ENCODE measurements at places on chromosomes 6 and 20.

GRCh38 chr20:29298759-29299613, 1958.5 kb upstream of the DEFB115 start:
- DNase-seq = no peak

GRCh38 chr20:44050925-44051660, 135.9 kb downstream of the JPH2 start:
- no peak for DNase-seq

DNA sequence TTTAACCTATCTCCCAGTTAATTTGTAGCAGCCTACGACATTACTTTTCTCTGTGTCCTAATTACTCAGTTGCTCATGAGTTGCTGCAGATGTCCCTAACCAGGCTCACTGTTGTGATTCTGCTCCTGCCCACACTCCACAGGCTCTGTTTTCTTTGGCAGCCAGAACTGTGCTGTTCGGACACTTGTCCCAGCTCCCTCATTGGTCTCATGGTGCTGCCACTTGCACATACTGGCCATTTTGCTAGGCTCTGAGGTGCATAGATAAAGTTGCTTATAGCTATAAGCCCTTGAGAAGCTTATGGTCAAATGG, 55.0 kb downstream of the NOX3 start:
- DNase-seq = no peak

GRCh38 chr6:57183336-57183735, 11.2 kb downstream of the BAG2 start:
- no peak for DNase-seq

DNA sequence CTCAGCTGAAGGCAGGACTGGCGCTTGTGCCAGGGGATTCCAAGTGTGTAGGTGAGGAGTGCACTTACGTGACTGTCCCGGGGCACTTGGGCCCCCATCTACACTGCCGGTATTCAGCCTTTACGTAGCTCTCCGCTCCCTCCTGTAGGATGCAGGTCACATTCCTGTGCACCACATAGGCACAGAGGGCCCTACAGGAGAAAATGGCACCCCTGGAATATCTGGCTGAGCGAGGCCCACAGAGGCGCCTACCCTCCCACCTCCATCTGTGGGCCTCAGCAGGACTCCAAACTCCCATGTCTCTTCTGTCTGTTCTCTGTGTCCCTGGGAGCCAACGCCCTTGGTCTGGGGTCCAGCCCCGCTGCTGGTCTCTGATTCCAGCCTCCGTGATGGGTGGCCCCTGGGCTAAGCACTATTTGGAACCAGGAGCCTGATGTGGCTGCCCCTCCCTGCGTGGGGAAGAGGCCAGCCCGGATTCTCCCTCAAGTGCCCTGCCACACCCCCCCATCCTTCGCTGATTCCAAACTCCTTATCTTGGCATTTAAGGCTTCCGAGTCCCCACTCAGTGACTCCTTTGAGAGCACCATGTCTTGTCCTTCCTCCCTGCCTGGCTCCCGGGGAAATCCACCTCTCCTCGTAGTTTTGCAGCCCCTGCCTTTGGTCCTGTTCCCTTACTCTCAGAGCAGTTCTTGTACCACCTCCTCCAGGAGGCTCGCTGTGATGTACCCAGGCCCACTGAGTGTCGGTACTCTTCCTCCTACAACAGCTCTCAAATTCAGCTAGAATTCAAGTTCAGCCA, 1.5 kb downstream of the EMILIN3 start:
- DNase-seq = no peak

- DNase-seq = no peak
Measured at GRCh38 chr6:34867484-34867883, 20.4 kb downstream of the TAF11 start.

- DNase-seq = no peak
Measured at GRCh38 chr6:24825130-24825630, 26.5 kb upstream of the ARMH2 start.

GRCh38 chr6:26250698-26251044, 114.3 kb upstream of the BTN3A2 start:
- DNase-seq = no peak

DNA sequence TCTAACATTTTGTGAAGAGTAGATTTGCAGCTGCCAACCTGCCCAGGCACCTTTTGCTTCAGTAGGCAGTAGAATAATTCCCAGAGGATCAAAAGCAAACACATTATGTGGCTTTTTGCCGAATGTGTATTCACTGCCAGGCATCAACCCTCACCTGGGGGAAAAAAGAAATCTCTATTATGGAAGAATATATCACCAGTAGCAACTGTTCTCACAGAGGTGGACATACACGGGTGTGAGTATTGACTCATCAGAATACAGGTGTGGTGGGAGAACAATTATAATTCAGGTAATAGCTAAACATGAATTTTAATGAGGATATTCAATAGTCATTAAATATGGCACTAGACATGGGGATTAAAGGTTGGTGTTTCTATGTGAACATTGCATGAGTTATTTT, 910.7 kb downstream of the TFAP2A start:
- no peak for DNase-seq

GRCh38 chr6:82957171-82957867, 108.3 kb downstream of the UBE3D start:
- DNase-seq = no peak

GRCh38 chr6:27838945-27839625, 73.1 kb downstream of the OR2B2 start:
- DNase-seq = no peak

DNA sequence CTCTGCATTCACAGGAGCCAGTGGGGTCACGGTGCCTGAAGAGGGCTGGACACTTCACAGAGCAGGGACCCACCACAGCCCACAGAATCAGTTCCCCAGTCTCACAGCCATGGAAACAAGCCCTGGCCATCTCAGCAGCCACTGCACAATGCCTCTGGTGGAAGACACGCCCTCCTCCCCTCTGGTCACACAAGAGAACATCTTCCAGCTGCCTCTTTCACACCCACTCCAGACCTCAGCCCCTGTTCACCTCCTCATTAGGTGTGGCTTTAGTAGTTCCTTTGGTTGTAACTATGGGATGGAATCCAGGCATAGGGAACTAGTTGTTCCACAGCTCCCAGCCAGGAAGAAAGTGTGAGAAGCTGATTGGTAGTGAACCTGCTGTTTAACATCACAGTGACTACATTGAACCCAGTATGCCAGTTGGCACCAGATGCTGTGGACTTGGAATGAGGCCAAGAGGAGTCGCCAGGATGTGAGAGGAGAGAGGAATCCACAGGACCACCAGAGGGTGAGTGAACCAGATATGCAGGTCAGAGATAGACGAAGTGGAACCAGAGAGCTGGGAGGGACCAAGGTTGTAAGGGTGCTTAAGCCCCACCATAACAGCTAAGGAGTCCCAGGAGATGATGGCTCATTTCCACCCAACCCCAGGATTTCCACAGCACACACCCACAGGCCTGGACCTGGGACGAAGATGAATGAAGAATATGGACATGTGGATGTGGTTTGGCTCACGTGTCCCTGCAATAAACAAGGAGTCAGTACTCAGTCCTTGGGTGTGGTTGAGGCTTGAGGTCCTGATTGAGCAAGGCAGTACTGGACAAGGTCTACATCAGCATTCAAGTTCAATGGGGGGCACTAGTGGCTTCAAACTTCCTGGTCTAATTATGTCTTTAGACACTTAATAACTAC, 8.8 kb upstream of the BTN3A3 start:
- no peak for DNase-seq

GRCh38 chr20:16842486-16843120, 94.4 kb downstream of the OTOR start:
- no peak for DNase-seq

- DNase-seq = no peak
Measured at GRCh38 chr20:33412484-33412838, 11.1 kb upstream of the CDK5RAP1 start.

DNA sequence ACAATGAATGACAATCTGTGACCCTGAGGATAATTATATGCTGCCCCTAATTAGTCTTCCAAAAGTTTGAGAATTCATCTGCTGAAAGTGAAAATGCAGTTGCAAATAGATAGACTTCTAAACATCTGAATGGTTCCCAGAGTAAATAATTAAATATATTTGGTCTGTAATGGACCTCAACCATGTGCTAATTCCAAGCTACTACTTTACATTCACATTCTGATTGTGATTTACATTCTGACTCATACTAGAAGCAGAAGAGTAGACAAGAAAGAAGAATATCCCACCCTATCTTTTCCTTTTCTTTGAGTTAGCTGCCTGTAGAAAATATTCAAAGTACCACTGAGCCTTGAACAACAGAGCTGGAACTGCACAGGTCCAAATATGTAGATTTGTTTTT, 80.8 kb downstream of the PTPRK start:
- DNase-seq = no peak

GRCh38 chr6:100461278-100461916, 3.3 kb downstream of the SIM1 start:
- DNase-seq = no peak

- no peak for DNase-seq
Measured at GRCh38 chr6:139277161-139277560, 14.6 kb downstream of the TXLNB start.

GRCh38 chr20:53940907-53941545, 129.4 kb downstream of the BCAS1 start:
- no peak for DNase-seq

- no peak for DNase-seq
Measured at GRCh38 chr20:60131375-60131774, 173.2 kb downstream of the CDH26 start.

DNA sequence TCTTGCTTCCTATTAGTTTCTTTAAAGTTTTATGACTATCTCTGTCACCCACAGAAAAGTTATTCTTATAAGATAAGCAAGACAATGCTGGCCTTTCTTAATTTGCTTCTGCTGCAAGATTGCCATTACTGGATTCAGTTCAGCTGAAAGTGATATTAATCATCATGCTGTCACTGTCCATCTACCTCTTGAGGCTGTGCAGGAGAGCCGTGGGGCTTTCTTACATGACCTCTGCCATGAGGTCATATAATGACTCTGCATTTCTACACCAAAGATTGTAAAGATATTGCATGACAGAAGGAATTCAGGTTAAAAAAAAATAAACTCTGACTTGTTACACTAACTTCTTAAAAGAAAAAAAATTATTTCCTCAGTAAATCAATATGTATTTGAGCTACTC, 106.9 kb downstream of the TRDN start:
- DNase-seq = no peak

DNA sequence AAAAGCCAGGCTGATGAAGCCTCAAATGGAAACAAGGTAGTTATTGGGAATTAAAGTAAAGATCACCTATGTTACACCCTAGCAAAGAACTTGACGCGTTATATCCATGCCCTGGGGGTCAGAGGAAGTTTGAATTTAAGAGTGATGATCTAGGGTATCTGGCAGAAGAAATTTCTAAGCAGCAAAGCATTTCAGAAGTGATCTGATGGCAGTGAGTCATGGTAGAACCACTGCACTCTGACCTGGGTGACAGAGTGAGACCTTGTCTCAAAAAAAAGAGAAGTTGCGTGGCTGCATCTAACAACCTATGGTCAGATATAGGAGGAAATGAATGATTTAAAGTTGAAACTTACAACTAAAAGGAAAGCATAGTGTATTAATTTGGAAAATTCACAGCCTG, 45.2 kb downstream of the SCP2D1 start:
- no peak for DNase-seq

DNA sequence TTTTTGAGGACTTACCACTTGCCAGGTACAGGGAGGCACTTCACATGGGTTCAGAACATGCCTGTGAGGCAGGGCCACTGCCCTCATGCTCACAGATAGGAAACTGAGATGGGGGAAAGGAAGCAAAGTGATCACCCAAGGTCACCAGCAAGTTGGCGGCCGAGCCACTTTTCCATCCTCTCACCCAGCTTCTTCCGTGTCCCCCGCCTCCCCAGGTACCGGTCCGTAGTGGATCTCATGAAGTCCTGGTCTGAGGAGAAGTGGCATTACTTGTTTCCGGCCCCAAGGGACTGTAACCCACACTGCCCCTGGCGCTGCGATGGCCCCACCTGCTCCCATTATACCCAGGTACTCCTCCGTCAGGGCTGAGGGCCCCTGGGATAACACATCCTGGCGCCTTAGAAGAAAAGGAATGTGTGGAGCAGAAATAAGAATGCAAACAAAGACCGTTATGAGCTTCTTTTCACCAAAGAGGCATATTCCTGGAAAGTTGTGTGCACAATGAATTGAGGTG, 6.4 kb downstream of the R3HDML start:
- DNase-seq = no peak

DNA sequence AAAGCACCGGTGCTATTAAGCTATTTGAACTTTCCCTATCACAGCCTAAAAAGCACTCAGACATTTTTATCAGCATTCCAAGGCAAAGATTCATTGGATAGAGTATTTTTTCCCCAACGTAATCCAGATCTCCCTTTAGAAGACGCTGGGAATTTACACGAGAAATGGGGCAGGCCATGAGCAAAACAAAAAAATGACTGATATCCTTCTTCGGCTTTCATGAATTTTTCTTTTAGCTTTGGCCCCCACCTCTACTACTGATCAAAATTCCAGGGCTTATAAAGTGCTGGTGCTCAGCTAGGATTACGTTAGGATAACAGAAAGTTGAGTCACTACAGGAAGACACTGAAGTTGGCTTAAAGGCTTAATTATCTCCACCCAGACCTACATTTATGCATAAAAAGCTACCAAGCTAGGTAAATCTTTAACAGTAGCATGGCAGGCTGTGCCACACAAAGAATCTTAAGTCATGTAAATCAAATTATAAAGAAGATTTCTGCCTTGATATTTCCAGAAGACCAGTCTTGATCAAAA, 418.5 kb upstream of the BTBD3 start:
- DNase-seq = no peak

- no peak for DNase-seq
Measured at GRCh38 chr6:2733324-2733723, 17.4 kb downstream of the MYLK4 start.

DNA sequence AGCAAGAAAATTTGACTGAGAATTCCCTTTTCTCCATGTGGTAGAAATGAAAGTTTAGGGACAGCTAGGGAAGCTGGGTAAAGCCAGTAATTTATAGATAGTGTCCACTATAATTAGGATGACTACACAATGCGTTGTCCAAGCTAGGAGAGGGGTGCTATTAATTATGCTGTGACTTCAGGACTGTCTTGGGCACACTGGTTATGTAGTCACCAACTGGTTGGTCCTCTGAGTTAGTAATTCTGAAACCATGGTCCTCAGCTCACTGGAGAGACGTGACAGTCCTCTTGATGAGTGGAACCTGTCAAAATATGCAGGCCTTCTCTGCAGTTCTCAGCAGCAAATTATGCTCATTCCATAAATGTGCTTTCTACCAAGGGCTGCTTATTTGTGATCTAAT, 94.6 kb upstream of the ENPP5 start:
- DNase-seq = no peak

- DNase-seq = no peak
Measured at GRCh38 chr6:136742125-136742524, 50.2 kb downstream of the MAP3K5 start.

GRCh38 chr6:167098825-167099225, 24.1 kb upstream of the CCR6 start:
- DNase-seq = no peak

Data from C1 segment of cervical spinal cord (tissue), 14 donors.